Activated naive CD4-positive, alpha-beta T cell treated with anti-CD3 and anti-CD28 coated beads for 36 hours (primary cell): ENCODE measurements at places on chromosomes 7 and 10. TPM values are rescaled to one million over a fixed set of nuclear protein-coding genes. Genes with fewer than 3 reads are reported as not detected.

DNA sequence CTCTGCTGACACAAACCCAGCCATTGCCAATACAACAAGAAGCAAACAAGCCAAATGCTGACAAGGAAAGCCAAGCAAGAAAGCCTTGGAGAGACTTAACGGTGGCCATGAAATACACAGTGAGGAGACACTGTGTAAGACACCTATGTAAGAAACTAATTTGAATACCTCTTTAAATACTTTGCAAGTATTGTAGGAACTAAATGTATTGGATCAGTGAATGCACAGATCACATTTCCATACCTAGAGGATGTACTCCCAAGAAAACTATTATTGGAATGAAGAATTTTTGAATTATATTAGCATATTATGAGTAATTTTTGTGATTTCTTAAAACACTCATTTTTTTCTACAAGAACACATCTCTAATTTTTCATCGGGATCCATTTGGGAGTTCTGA, 34.0 kb downstream of the ETV1 start:
- no peak for DNase-seq

The CHAT gene
- total RNA-seq = not detected

The PAX4 gene
- not detected for total RNA-seq

DNA sequence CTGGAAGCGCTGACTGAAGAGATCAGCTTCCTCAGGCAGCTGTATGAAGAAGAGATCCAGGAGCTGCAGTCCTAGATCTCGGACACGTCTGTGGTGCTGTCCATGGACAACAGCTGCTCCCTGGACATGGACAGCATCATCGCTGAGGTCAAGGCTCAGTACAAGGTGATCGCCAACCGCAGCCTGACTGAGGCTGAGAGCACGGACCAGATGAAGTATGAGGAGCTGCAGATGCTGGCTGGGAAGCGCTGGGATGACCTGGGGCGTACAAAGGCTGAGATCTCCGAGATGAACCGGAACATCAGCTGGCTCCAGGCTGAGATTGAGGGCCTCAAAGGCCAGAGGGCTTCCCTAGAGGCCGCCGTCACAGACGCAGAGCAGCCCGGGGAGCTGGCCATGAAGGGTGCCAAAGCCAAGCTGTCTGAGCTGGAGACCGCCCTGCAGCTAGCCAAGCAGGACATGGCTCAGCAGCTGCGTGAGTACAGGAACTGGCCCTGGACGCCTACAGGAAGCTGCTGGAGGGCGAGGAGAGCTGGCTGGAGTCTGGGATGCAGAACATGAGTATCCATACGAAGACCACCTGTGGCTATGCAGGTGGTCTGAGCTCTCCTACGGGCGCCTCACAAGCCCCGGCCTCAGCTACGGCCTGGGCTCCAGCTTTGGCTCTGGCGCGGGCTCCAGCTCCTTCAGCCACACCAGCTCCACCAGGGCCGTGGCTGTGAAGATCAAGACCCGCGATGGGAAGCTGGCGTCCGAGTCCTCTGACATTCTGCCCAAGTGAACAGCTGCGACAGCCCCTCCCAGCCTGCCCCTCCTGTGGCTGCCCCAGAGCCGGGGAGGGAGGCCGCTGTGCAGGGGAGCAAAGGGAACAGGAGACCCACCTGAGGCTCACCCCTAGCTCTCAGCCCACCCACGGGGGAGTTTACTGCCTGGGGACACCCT, 24.9 kb upstream of the AMPH start:
- no peak for DNase-seq

GRCh38 chr10:107899075-107899474, 734.6 kb upstream of the SORCS1 start:
- DNase-seq = no peak

DNA sequence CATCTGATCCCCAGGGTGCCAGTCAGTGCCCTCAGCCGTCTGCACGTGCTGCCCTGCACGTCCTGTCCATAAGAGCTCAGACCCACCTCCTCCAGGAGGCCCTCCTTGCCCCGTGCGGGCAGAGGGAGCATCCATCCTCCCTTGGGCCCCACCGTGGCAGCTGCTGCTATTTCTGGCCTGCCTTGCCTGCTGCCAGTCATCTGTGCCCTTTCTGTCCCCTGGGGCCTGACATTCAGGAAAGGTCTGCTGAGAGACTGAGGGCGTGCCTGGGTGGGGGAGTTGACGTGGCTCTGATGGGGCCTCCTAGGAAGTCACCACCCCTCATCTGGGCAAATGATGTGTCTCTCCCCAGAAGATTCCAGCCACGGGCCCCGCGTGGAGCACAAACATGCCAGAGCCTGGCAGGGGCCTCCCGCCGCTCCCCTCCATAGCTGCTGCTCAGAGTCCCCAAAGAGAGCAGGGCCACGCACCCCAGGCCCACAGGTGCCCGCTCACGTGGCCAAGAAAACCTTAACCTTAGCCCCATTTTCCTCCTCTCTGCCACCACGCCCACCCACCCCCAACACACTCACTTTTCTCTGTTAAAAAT, 21.8 kb downstream of the DPYSL4 start:
- DNase-seq = no peak
